Glomerular endothelial cell (primary cell): ENCODE measurements at places on chromosomes 4 and X. TPM values are rescaled to one million over a fixed set of nuclear protein-coding genes. Genes with fewer than 3 reads are reported as not detected.

GRCh38 chr4:181319629-181320028, 923.6 kb upstream of the TENM3 start:
- no peak for DNase-seq

DNA sequence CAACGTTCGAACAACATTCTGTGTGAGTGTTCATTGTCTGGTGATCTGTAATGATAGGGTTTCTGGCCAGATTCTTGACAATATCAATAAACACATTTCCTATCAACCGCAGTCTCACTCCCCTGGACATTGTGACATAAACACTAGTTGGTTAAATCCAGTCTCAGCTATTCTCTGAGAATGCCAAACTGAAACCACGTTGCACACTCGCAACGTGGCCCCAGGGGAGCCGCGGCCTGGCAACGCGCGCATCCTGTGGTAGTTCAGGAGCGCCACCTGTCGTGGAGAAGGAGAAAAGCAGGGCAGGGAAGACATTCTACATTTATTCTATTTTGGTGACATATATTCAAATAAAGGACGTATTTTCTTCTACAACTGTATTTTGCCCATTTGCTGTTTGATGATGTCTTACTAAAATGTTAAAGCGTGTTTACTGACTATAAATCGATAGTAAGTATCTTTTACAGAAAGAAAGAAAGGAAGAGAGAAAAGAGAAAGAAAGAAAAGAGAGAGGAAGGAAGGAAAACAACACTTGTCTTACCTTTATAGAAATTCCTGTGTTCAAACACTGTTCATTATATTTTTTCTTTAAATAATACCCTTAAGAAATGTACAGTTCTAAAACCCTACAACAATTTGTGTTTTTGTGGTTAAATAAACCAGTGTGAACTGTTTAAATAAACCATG, 738.3 kb upstream of the FRG1 start:
- no peak for DNase-seq

GRCh38 chr4:133154725-133155124, 5.6 kb downstream of the PCDH10 start:
- no peak for DNase-seq

DNA sequence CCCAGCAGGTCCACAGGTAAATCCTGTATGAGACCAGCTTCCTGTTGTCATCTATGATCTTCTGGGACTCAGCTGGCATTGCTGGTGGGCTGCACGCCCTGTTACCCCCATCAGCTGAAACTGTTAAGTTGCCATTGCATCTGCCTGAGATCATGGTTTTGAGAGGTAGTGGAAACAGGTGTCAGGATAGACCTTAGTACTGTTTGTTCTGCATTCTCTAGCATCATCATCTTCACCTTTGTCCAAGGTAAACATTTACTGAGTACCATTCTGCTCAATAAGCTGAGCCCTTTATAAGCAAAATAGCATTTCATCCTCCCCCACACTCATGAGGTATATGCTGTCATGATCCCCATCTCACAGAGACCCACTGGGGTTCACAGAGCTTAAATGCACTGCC, 42.9 kb upstream of the PROM1 start:
- DNase-seq = no peak

GRCh38 chr4:89157488-89158024, 46.2 kb downstream of the TIGD2 start:
- no peak for DNase-seq

- no peak for DNase-seq
These were observed 10.5 kb downstream of the ARL13A start for GRCh38 chrX:100979881-100980607.

DNA sequence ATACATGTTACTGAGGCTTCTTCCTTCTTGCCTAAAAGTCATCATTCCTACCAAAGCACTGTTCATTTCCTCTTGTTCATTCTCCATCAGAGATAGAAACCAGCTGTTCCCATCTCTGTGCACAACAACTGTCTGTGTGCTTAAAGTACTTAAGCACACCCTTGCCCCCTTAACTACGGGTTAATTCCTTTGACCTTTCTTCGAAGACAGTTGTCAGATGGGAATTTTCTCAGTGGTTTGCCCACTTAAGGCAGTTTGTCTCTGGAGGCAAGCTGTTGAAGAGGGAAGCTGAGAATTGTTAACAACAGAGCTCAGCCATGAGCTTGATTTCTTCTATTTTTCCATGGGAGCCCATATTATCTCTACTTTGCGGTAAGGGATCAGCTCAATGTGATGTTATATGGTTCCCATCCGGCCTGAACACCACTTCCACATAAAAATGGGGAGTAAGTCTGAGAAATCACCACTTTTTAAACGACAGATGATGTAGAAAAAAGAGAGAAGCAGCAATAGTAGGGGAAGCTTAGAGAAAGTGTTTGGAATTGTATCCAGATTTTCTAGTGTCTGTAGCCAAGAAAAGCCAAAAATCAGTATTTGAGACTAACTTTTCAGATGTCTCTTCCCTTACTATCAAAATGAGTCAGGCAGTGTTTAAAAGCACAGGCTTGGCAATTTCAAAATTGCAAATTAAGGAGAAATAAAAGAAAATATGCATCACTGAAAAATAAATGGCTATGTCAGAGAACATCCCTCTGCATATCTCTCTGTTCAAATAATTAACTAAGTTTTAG, 194.4 kb downstream of the SLIT2 start:
- no peak for DNase-seq

- DNase-seq = no peak
These were observed 245.2 kb downstream of the RAB28 start for GRCh38 chr4:13238936-13239335.

DNA sequence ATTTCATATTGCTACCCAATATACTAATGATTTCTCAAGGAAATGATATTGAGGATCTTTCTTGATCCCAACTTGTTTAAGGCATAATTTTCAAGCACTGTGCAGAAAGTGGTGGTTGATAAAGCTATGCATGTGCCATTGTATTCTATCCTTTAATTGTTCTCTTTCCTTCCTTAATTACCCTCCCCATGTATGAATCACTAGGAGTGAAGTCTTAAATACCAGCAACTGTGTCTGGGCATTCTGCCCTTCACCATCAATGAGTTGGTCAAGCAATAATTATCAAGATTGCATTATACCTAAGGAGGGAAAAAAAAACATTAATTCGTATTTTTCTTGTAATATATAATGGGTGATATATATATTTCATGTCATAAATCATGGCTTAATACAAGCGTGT, 111.8 kb upstream of the FRMPD4 start:
- DNase-seq = no peak

- DNase-seq = no peak
These were observed 211.9 kb downstream of the FBXO8 start for GRCh38 chr4:174071595-174071994.

- DNase-seq = no peak
These were observed 63.7 kb upstream of the VEGFC start for GRCh38 chr4:176856421-176856820.

Gene SUPT20HL2
- total RNA-seq = not detected in 2 replicates

Gene SFRP2
- not detected in 2 replicates for total RNA-seq

Gene RPS6KA6
- total RNA-seq = 0.29 and 0.34 TPM in 2 replicates

Gene PRRG1
- 38.4 and 54.9 TPM in 2 replicates for total RNA-seq

Gene ANXA10
- total RNA-seq = 0.68 and 0.82 TPM in 2 replicates
